ENCODE measurements at places on chromosomes 13 and 19. TPM values are rescaled to one million over a fixed set of nuclear protein-coding genes. Genes with fewer than 3 reads are reported as not detected.

The FUT1 gene
- total RNA-seq, result 0.06 TPM

The CABP5 gene
- not detected for total RNA-seq

The KIRREL2 gene
- 0.64 TPM for total RNA-seq

The POLR2I gene
- total RNA-seq, result 229 TPM

The RDH8 gene
- total RNA-seq, result 0.26 TPM

The ZNF714 gene
- total RNA-seq, result 2.7 TPM

The MEDAG gene
- 0.09 TPM for total RNA-seq

The KIR2DL3 gene
- total RNA-seq, result not detected

The NLRP11 gene
- not detected for total RNA-seq

The IZUMO1 gene
- not detected for total RNA-seq

The ETFB gene
- total RNA-seq, result 180 TPM

The RASAL3 gene
- not detected for total RNA-seq

The FAM124A gene
- 2.1 TPM for total RNA-seq

The SIGLEC11 gene
- total RNA-seq, result not detected

The ZNF442 gene
- not detected for total RNA-seq

The VASP gene
- 123 TPM for total RNA-seq

The TPTE2 gene
- not detected for total RNA-seq

The CYP4F2 gene
- not detected for total RNA-seq

The METTL21C gene
- not detected for total RNA-seq

The SLC25A41 gene
- 0.20 TPM for total RNA-seq

The MBD3 gene
- total RNA-seq, result 46.9 TPM

The ICAM4 gene
- 0.09 TPM for total RNA-seq

The FGF21 gene
- total RNA-seq, result not detected

The MARCHF2 gene
- 13.2 TPM for total RNA-seq

The ZNF304 gene
- 2.4 TPM for total RNA-seq

The RXFP2 gene
- not detected for total RNA-seq

The FXYD1 gene
- total RNA-seq, result not detected

The SLC17A7 gene
- total RNA-seq, result 0.49 TPM

The MAP4K1 gene
- total RNA-seq, result 0.53 TPM

The IGSF23 gene
- 0.26 TPM for total RNA-seq

The KLK8 gene
- not detected for total RNA-seq

The ZNF93 gene
- not detected for total RNA-seq

The FXYD3 gene
- 0.13 TPM for total RNA-seq

The ERCC2 gene
- total RNA-seq, result 13.8 TPM

The ZNF540 gene
- not detected for total RNA-seq

The CYP2S1 gene
- total RNA-seq, result 32.0 TPM

The CADM4 gene
- 10.8 TPM for total RNA-seq

The TMEM272 gene
- not detected for total RNA-seq

The KL gene
- 0.01 TPM for total RNA-seq

The EXOC3L2 gene
- total RNA-seq, result 1.3 TPM

The KIR3DL1 gene
- not detected for total RNA-seq

The IQCN gene
- total RNA-seq, result 0.55 TPM

The PALM gene
- total RNA-seq, result 17.0 TPM

The NTF4 gene
- 0.52 TPM for total RNA-seq

The DGKH gene
- total RNA-seq, result 5.3 TPM

The LILRB2 gene
- total RNA-seq, result 0.05 TPM

The HPN gene
- 0.06 TPM for total RNA-seq

The CYP4F22 gene
- total RNA-seq, result 0.08 TPM

The C13orf42 gene
- total RNA-seq, result not detected

The PSG11 gene
- total RNA-seq, result not detected

Data from A549 treated with DMSO at 1 μM for 4 hours (cell line).